ENCODE measurements at places on chromosomes 11 and 22.

- no peak for DNase-seq
Measured at GRCh38 chr11:64400102-64400501, 41.1 kb downstream of the RPS6KA4 start.

DNA sequence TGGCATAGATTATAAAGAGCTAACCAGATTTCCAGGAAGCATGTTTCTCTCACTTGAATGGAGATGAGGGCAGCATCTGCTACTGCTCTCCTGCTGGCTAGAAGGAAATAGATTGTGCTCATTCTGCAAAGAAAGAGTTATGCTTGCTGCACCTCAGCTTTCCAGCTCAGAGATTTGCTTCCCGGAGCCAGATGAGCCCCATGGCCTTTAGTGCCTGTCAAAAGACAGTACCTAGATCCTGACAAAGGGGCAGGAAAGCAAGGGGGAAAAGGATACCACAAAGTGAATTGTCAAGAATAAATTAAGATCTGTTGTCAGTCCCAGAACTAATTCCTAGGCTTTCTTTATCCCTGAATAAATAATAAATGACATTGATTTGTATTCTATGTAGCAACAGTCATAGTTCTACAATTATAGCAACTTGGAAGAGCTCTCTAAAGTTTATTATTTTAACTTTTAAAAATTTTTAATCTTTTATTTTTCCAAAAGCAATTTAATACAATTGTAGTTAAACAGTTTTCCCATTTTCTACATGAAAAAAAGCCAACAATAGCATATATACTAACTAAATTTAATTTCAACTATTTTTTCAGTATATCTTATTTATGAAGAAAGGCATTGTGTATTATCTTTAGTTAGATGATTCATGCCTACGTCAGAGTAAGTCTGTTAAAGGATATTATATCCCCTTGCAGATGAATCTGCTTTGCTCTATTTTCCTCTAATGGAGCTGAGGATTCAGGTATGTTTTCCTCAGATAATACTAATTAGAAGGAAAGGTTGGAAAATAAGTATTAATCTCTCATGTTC lies 306.1 kb upstream of the DDI1 start:
- DNase-seq, result no peak

- no peak for DNase-seq
Measured at GRCh38 chr11:78952175-78952574, 377.5 kb upstream of the NARS2 start.

GRCh38 chr11:87583931-87584330 lies 546.2 kb downstream of the TMEM135 start:
- DNase-seq, result no peak

DNA sequence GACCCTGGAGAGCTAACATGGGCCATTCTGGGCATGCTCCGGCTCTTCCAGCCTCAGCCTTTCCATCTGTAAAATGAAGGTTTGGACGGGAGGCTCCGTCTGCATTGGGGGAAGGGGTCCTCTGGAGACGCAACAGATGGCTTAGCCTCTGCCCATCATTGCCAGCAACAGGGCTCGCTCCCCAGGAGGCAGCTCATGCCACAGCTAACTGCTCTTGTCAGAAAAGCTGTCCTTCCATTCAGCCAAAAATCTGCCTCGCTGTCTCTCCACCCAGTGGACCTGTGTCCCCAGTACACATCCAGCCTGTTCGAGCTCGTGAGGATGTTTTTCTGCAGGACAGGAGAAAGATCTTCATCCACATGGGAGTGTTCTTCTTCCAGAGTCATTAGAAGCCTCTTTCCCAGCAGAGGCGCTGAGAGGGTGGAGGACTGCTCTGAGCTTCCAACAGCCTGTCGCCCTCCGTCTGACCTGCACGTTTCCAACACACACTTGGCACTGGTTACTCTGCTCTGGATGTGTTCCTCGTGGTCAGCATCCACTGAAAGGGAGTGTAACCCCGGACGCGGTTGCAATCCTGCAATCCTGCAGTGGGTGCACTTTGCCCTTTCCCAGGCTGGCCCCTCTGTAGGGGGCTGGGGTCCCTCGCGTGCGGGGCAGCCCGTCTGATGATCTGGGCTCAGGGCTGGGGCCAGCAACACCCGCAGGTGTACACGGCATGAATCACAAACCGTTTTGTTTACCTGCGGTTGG lies 1340.9 kb downstream of the TBC1D22A start:
- DNase-seq, result no peak

- DNase-seq, result no peak
Measured at GRCh38 chr11:88632163-88632562, 294.6 kb upstream of the CTSC start.

- no peak for DNase-seq
Measured at GRCh38 chr11:59787816-59788215, 22.8 kb downstream of the MRPL16 start.

GRCh38 chr22:28773461-28773867 lies 969 bp downstream of the CCDC117 start:
- DNase-seq, result no peak

GRCh38 chr11:59660621-59661020 lies 8.2 kb downstream of the PATL1 start:
- DNase-seq, result no peak

GRCh38 chr22:33895444-33895843 lies 24.8 kb downstream of the LARGE1 start:
- DNase-seq, result no peak

- DNase-seq, result no peak
Measured at GRCh38 chr11:32309530-32310213, 125.7 kb downstream of the WT1 start.

- DNase-seq, result no peak
Measured at GRCh38 chr22:48918585-48919186, 909.0 kb downstream of the BRD1 start.

DNA sequence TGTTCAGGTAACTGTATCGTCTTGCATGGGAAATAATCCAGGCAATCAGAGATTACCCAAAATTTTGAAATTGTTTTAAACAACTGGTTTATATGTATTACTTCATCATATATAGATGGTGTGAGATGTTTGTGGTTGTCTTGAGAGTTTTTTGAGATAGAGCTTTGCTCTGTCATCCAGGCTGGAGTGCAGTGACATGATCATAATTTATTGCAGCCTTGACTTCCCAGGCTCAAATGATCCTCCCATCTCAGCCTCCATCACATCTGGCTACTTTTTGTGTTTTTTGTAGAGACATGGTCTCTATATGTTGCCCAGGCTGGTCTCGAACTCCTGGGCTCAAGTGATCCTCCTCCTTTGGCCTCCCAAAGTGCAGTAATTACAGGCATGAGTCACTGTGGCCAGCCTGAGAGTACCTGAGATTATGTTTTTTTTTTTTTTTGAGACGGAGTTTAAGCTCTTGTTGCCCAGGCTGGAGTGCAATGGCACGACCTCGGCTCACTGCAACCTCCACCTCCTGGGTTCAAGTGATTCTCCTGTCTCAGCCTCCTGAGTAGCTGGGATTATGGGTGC lies 11.5 kb downstream of the CTNND1 start:
- DNase-seq, result no peak

DNA sequence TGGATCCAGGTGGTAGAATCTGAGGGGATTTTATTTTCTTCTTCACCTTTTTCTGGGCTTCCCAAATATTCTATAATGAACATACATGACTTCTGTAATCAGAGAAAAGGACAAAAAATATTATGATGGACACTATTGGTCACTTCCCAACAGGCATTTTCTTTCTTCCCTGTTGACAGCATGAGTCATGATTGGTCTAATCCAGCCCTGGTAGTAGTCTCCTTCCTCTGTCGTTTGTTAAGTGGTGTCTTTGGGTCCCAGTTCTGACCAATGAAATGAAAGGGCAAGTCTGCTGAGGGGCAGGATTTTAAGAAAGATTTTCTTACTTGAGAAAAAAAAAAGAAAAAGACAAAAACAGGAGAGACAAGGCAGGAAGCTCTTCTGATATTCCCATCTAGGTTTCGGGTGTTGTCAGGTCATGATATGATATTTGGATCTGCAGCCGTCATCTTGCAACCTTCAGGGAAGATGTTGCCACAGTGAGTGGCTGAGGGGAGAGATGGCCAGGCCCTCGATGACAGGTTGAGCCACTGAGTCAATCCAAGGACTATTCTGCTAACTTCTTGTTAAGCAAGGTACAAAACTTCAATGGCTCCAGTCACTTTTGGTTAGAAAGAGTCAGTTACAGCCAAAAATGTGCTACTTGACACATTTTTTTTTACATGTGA lies 23.3 kb upstream of the PLEKHB1 start:
- no peak for DNase-seq
